ENCODE measurements at places on chromosomes 5 and 9. TPM values are rescaled to one million over a fixed set of nuclear protein-coding genes. Genes with fewer than 3 reads are reported as not detected.
A peak's percentile ranks its signal among the peaks of the same experiment; 100 is the strongest.

GRCh38 chr9:114261026-114261425, 61.9 kb upstream of the ORM1 start:
- H3K4me3 ChIP-seq, result no peak overlapping the region
- H3K4me1 ChIP-seq, result peaks cover 3% of the 10 kb centered on the region
- H3K27me3 ChIP-seq, result no peaks in the 10 kb centered on the region
- peak overlapping the region; percentile 27 for H3K27ac ChIP-seq
- H3K36me3 ChIP-seq, result no peaks in the 10 kb centered on the region

- H3K36me3 ChIP-seq, result peaks cover 4% of the 10 kb centered on the region
- H3K4me1 ChIP-seq, result no peaks in the 10 kb centered on the region
- no peak overlapping the region for H3K27ac ChIP-seq
- H3K4me3 ChIP-seq, result no peak overlapping the region
- H3K27me3 ChIP-seq, result no peaks in the 10 kb centered on the region
- no peak for DNase-seq
Measured at GRCh38 chr5:144438237-144438636, 267.6 kb downstream of the KCTD16 start.

GABRB2 gene
- 0.21 TPM for total RNA-seq

DNA sequence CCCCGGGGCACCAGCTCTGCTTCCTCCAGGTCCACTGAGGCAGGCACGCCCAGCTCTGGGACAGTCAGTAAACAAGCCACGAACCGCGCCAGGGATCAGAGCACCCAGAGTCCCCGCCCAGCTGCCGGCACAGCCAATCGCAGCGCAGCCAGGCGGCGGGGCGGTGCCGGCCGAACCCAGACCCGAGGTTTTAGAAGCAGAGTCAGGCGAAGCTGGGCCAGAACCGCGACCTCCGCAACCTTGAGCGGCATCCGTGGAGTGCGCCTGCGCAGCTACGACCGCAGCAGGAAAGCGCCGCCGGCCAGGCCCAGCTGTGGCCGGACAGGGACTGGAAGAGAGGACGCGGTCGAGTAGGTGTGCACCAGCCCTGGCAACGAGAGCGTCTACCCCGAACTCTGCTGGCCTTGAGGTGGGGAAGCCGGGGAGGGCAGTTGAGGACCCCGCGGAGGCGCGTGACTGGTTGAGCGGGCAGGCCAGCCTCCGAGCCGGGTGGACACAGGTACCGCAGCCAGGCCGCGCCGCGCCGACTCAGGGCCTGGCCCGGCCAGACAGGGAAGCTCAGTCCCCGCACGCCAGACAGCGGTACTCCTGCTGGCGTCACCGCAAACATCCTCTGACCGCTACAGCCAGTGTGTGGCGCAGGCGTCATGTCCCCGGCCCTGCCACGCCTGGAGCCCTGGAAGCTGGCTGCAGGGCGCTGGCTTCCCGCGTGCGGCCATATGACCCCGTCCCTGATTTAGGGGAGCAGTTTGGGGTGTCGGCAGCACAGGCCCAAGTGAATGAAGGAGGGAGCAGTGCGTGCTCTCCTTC, at the start of gene CTSL:
TSS of gene CTSL (plus strand) at position 220 of the 810 bp plus-strand sequence. CDS start 1,485 bp downstream, outside the sequence.
- peaks cover 4% of the 10 kb centered on the region for H3K4me1 ChIP-seq
- DNase-seq, result peak; percentile 61
- H3K4me3 ChIP-seq, result peak within 1 kb of the TSS; percentile 95
- peaks cover 7% of the 10 kb centered on the region for H3K36me3 ChIP-seq
- peaks cover 5% of the 10 kb centered on the region for H3K27me3 ChIP-seq

DNA sequence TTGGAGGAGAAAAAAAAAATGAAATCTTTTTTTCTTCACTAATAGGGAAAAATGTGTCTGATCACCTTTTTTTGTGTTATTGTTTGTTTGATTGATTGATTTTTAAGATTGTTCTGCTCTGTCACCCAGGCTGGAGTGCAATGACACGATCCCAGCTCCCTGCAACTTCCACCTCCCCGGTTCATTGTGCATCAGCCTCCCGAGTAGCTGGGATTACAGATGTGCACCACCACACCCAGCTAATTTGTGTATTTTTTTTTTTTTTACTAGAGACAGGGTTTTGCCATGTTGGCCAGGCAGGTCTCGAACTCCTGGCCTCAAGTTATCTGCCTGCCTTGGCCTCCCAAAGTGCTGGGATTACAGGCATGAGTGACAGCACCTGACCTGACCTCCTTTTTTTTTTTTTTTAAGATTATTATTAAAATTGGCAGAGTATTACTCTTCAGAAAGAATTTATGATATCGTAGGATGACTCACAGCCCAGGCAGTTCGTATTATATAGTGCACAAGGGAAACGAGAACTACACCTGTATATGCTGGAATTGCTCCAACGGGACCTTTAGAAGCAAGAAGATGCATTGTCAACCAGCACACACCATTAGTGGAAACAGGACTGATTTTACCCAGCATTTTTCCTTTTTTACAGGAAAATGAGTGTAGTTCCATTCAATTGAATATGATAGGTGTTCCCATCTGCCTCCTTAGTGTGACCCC, 27.7 kb downstream of the FUBP3 start:
- H3K4me3 ChIP-seq, result no peak overlapping the region
- H3K27ac ChIP-seq, result no peak overlapping the region
- DNase-seq, result no peak
- H3K4me1 ChIP-seq, result peaks cover 34% of the 10 kb centered on the region
- no peaks in the 10 kb centered on the region for H3K27me3 ChIP-seq

EXD3 gene
- 15.1 TPM for total RNA-seq

DNA sequence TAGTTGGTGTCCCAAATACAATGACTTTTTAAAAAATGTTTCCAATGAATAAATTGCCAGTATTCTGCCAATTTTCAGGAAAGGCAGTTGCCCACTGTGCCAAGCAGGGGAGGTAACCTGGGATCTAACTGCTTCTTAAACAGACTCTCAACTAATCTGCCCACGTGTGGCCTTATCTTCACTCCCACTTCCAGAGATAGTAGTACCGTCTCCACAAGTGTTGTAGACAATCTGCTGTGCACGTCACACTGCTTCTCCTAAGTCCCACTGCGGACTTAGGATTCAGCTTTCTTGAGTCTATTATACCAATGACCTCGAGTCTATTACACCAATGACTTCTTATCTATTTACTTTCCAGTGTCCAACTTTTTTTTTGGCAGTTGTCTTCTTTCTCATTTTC, 21.2 kb downstream of the POU4F3 start:
- H3K36me3 ChIP-seq, result no peaks in the 10 kb centered on the region
- H3K27ac ChIP-seq, result no peak overlapping the region
- H3K4me1 ChIP-seq, result no peaks in the 10 kb centered on the region
- DNase-seq, result no peak
- peaks cover 50% of the 10 kb centered on the region for H3K27me3 ChIP-seq
- H3K4me3 ChIP-seq, result no peak overlapping the region

DNA sequence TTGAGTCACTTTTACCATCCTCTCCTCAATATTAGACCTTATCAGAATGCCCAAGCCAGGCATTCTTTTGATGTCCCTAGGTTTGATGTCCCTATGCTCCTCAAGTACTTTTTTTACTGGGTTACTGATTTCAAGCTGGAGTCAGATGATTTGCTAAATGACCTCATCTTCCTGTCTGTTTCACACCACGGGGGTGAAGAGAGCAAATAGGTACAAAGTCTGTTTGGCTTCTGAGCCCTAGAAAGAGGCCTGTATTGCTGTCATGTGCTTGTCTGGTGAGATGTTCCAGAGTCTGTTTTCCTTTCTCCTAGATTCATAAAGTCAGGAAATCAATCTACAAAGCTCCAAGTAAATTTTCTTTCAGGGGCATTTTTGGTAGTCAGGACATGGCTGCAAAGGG, 12.7 kb upstream of the DAB2 start:
- H3K27ac ChIP-seq, result no peak overlapping the region
- no peaks in the 10 kb centered on the region for H3K36me3 ChIP-seq
- DNase-seq, result no peak
- H3K4me1 ChIP-seq, result no peaks in the 10 kb centered on the region

DNA sequence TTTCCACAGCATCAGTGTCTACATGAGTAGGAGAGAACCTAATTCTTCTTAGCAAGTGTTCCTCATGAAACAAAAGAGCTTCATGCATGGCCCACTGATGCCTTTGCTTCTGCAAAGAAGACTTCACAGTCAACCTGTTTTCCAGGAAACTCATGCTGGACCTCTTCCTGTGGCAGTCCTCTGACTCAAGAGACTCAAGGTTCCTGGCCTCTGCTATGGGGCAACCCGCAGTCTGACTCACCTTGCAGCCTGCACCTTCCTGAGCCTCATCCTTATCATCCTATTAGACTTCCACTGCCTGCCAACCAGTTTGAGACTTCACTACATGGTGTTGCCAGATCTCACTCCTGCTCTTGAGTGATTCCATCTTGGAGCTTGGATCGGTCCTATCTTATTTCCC, 17.6 kb upstream of the AGGF1 start:
- no peak overlapping the region for H3K27ac ChIP-seq
- H3K36me3 ChIP-seq, result no peaks in the 10 kb centered on the region
- no peak for DNase-seq
- peaks cover 15% of the 10 kb centered on the region for H3K27me3 ChIP-seq
- no peak overlapping the region for H3K4me3 ChIP-seq
- no peaks in the 10 kb centered on the region for H3K4me1 ChIP-seq

- no peaks in the 10 kb centered on the region for H3K27me3 ChIP-seq
- H3K4me3 ChIP-seq, result peak overlapping the region; percentile 82
- no peak overlapping the region for H3K27ac ChIP-seq
- DNase-seq, result no peak
Measured at GRCh38 chr9:100354121-100354800, 1.5 kb upstream of the TEX10 start.

DNA sequence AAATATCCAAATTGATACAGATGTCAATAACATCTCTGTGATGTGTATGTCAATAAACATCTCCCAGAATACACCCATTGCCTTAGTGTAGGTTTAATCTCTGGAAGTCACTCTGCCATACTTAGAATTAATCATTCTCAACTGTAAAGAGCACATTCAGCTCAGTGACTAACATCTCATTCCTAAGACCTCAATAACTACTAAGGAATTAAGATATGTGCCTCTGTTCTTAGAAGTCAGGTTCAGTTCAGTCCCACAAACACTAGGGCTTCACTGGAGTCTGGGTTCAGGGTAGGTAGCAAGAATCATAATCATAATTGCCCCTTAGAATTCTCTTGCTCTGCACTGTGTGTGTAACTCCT, 31.7 kb downstream of the UGCG start:
- no peak for DNase-seq
- H3K4me1 ChIP-seq, result no peaks in the 10 kb centered on the region
- no peak overlapping the region for H3K4me3 ChIP-seq
- H3K27me3 ChIP-seq, result no peaks in the 10 kb centered on the region

DNA sequence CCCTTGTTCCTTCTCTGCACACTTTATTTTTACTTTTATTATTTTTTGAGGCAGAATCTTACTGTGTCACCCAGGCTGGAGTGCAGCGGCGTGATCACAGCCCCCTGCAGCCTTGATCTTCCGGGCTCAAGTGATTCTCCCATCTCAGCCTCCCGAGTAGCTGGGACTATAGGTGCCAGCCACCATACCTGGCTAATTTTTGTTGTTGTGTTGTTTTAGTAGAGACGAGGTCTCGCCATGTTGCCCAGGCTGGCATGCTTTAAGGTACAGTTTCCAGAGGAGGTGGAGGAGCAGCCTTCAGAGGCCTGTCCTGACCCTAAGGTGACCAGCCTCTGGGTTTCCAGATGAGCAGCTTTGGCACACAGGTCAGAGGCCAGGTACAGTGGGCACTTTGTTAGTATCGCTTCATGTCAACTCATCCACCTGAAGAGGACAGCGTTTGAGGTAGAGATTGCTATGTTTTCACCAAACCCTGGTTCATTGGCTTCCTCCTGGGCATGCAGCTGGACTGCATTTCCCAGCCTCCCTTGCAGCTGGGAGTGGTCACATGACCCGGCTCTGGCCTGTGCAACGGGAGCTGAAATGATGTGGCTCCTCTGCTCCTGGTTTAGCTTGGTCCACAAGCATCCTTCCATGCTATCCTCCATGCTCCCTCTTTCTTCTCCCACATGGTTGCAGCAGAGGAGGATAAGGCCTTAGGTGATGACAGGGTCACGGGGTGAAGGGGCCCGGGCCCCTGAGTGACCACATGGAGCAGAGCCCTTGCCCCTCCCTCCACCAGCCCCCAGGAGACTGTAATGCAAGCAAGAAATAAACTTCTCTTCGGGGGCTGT, 139.3 kb upstream of the IER5L start:
- H3K4me1 ChIP-seq, result peaks cover 31% of the 10 kb centered on the region
- no peaks in the 10 kb centered on the region for H3K27me3 ChIP-seq
- H3K27ac ChIP-seq, result no peak overlapping the region
- no peak overlapping the region for H3K4me3 ChIP-seq
- DNase-seq, result no peak

- no peak overlapping the region for H3K4me3 ChIP-seq
- H3K27ac ChIP-seq, result no peak overlapping the region
- no peak for DNase-seq
- peaks cover 3% of the 10 kb centered on the region for H3K27me3 ChIP-seq
Measured at GRCh38 chr5:64678374-64678773, 11.9 kb upstream of the SHISAL2B start.

DNA sequence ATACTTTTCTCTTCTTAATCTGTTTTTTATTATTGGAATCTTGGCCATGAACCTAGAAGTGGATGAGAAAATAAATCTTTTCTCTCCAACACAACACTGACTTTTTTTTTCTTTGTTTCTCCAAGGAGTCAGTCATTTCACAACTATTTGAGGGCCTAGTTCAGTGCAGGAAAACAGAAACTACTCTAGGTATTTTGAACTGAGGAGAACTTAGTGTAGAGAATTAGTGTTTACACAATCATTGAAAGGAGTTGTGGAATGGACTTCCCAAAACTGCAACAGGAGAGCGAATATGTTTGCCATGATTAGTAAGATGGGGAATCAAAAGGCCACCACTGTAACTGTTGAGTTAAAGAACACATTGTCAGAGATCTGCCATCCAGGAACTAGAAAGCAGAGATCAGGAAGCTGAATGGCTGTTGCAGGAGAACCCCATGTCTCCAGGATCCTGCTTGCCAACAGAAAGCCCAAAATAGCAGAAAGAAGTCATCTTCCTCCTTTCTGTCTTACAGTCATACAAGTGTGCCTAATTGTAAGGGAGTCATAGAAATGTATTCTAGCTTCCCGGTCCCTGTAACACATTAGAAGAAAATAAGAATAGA, 20.3 kb upstream of the PCDH1 start:
- no peak for DNase-seq
- H3K27ac ChIP-seq, result no peak overlapping the region
- no peak overlapping the region for H3K4me3 ChIP-seq
- H3K27me3 ChIP-seq, result no peaks in the 10 kb centered on the region

DNA sequence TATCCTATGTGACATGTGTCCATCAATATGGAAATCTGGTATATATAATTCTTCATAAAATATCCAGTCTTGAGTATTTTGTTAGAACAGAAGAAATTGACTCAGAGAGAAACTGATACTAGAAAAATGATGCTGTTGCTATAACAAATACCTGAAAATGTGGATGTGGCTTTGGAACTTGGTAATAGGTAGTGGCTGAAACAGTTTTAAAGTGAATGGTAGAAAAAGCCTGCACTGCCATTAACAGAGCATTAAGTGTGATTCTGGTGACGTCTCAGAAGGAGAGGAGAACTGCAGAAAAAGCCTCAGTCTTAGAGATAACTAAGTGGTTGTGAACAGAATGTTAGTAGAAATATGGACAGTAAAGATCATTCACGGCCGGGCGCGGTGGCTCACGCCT, 634.9 kb upstream of the ZNF608 start:
- H3K4me3 ChIP-seq, result no peak overlapping the region
- DNase-seq, result no peak
- H3K36me3 ChIP-seq, result no peaks in the 10 kb centered on the region
- peaks cover 37% of the 10 kb centered on the region for H3K4me1 ChIP-seq

GRCh38 chr9:27888661-27889295, 315.5 kb upstream of the C9orf72 start:
- no peaks in the 10 kb centered on the region for H3K4me1 ChIP-seq
- no peak overlapping the region for H3K4me3 ChIP-seq
- H3K27ac ChIP-seq, result no peak overlapping the region
- peaks cover 2% of the 10 kb centered on the region for H3K36me3 ChIP-seq
- peak; percentile 8 for DNase-seq
- no peaks in the 10 kb centered on the region for H3K27me3 ChIP-seq
